Tracheal epithelial cell (primary cell): ENCODE measurements at places on chromosomes 12 and 14. TPM values are rescaled to one million over a fixed set of nuclear protein-coding genes. Genes with fewer than 3 reads are reported as not detected.

Gene EML1
- 1.5 and 11.3 TPM in 2 replicates for total RNA-seq

Gene TGM1
- 69.1 and 167 TPM in 2 replicates for total RNA-seq

Gene VRTN
- total RNA-seq = not detected in 2 replicates

Gene TRHDE
- 2.7 TPM in 1 of 2 replicates, not detected in the other for total RNA-seq

Gene BEGAIN
- total RNA-seq = 3.8 and 5.3 TPM in 2 replicates

Gene KRT79
- total RNA-seq = 0.21 and 0.24 TPM in 2 replicates

Gene VPS33A
- 14.7 and 18.3 TPM in 2 replicates for total RNA-seq

Gene SLC25A21
- total RNA-seq = 1.4 and 1.9 TPM in 2 replicates

Gene KRT77
- not detected in 2 replicates for total RNA-seq

Gene GLS2
- 3.1 and 11.3 TPM in 2 replicates for total RNA-seq

Gene ARMH4
- total RNA-seq = 1.4 TPM in 1 of 2 replicates, not detected in the other

Gene LPAR5
- 2.3 and 3.9 TPM in 2 replicates for total RNA-seq

Gene SYCP3
- total RNA-seq = 0.24 TPM in 1 of 2 replicates, not detected in the other
